SK-MEL-5 (cell line): ENCODE measurements at places on chromosomes 2 and 18. TPM values are rescaled to one million over a fixed set of nuclear protein-coding genes. Genes with fewer than 3 reads are reported as not detected.
A peak's percentile ranks its signal among the peaks of the same experiment; 100 is the strongest.

- no peak for DNase-seq
These were observed 36.4 kb downstream of the PAX8 start for GRCh38 chr2:113242327-113242726.

GRCh38 chr2:15694589-15694986 is 102.9 kb downstream of the DDX1 start:
- DNase-seq: no peak

Gene IL37
- not detected in 2 replicates for total RNA-seq

DNA sequence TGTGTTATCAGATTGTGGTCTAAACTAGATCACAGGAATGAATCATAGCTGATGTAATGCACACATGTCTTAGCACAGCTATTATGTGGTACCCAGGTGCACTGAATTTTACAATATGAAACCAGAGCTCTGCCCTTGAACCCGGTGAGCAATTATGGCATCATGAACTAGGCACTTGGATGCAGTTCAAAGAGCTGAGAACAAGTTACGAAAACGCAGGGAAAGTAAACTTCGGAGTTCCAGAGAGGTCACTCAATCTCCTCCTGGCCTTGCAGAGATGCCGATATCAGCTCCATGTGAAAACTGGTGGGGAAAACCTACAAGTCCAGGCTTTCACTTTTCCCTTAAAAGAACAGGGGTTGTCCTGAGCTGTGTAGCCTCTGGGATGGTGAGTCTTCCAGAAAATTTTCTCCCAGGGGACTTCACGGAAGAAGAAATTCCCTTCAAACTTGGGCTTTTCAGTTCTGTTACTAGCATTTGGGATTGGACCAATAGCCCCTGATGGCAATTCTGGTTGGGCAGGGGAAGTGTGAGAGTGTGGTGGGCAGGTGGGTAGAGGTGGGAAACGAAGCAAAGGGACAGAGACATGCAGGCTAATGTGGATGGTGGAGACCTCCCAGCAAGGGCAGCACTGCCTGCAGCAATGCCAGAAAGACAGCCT is 71.1 kb upstream of the SH3BP4 start:
- no peak for DNase-seq

GRCh38 chr2:235378944-235379343 is 114.9 kb upstream of the AGAP1 start:
- no peak for DNase-seq

DNA sequence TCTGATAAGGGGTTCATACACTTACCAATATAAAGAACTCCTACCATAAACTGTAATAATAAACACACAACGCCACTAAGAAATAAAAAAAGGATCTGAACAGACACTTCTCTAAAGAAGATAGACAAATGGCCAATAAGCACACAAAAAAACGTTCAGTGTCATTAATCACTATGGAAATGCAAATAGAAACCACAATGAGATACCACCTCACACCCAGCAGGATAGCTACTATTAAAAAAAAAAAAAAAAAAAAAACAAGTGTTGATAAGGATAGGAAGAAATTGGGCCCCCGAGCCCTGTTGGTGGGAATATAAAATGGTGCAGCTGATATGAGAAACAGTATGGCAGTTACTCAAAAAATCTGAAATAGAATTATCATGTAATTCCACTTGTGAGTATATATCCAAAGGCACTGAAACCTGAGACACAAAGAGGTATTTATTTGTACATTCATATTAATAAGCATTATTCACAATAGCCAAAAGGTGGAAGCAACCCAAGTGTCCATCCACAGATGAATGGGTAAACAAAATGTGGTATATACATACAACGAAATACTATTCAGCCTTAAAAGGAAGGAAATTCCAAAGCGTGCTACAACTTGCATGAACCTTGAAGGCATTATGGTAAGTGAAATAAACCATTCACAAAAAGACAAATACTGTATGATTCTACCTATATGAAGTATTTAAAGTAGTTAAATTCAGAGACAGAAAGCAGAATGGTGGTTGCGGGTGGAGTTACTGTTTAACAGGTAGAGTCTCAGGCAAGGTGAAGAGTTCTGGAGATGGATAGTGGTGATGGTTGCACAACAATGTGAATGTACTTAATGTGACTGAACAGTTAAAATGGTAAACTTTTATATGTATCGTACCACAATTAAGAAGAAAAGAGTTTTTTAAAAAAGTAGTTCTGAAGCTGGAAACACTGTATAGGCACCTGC is 17.9 kb downstream of the REV1 start:
- DNase-seq: no peak

- DNase-seq: no peak
These were observed 183.0 kb upstream of the HS6ST1 start for GRCh38 chr2:128501700-128502099.

Gene USP40
- total RNA-seq: 36.9 and 38.3 TPM in 2 replicates

DNA sequence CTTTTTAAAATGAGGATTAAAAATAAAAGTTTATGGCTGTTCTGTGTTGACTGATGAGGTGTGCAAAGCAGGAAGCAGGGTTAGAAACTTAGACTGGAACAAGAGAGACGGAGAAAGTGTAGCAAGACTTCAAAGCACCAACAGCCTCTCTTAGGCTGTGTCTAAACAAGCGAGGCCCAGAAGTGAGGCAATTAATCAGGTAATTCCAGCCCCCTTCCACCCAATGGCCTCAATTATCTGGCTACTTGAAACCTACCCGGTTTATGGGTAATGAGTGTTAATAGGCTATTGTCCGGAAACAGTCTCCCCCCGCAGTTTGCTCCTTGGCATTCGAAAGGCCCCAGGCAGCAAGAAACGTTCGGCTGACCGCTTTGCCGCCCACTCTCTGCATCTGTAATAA is 171.7 kb upstream of the MYCN start:
- no peak for DNase-seq

DNA sequence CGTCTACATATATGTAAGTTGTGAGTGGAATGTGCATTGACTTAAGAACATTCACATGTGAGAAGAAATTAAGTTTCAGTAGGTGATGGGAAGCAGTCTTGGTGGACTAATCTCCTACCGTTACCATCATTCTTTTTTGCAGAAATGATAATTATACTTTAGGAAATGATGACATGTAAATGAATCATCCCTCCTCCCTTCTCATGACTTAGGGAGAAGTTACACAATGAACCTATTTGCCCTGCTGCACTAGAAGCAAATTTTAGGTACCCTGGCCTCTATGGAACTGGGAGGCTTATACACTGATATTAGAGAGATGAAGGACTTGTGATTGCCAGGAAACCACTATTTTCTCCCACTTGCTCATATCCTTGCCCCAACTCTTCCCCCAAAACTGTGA is 214.2 kb downstream of the CALCRL start:
- no peak for DNase-seq

DNA sequence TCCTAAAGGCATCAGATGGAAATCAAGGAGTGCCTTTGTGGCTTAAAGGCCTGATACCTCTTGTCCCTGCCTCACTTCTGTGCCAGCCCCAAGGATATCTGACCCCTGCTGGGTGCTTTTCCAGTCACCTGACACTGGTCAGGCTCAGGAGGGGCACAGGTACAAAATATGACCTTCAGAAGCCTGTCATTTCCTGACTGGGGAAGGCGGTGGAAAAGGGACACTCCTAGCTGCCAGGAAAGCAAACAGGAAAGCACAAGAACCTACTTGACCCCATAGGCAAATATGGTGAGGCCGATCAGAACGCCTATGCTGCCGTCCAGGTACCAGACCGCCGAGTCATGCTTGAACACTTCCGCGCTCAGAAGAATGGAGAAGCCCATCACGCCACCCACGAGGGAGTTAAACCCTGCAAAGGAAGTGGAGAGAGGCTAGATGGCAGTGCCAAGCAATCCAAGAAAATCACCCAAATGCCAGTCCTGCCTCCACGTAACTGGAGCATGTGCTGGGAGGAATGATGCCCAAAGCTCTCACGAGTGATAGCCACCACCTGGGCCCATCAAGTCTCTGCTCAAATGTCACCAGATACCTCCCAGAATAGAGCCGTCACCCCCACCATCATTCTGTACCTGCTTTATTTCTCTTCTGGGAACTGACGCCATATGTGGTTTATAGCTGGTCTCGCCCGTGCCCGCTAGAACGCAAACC is 204.0 kb downstream of the MGAT5 start:
- no peak for DNase-seq

DNA sequence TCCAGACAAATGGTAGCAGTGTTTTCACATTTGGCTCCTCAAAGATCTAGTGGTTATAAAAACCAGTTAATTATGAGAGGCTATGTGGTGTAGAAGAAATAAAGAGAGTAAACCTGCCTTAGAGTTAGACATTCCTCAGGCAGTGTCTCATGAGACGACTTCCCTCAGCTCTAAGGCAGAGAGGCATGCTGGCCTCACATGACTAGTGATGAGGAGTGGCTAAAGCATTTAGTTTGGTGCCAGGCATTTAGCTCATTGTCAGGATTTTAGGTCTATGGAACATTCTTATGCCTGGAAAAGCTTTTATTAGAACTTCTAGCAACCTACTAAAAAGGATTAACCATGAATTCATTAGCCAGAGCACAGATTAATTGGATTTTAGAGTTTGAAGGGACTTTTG is 90.3 kb downstream of the RPRM start:
- peak; percentile 3 for DNase-seq

- no peak for DNase-seq
These were observed 247.9 kb upstream of the NT5C1B start for GRCh38 chr2:18837240-18837639.

Gene DSC2
- total RNA-seq: 0.29 and 0.45 TPM in 2 replicates

Gene DUSP2
- total RNA-seq: 0.80 and 1.0 TPM in 2 replicates

- DNase-seq: no peak
These were observed 776.4 kb downstream of the EPHA4 start for GRCh38 chr2:220795705-220796104.

Gene HOXD3
- 4.9 and 5.5 TPM in 2 replicates for total RNA-seq

- no peak for DNase-seq
These were observed 156.4 kb downstream of the PTPRM start for GRCh38 chr18:7723558-7723957.

DNA sequence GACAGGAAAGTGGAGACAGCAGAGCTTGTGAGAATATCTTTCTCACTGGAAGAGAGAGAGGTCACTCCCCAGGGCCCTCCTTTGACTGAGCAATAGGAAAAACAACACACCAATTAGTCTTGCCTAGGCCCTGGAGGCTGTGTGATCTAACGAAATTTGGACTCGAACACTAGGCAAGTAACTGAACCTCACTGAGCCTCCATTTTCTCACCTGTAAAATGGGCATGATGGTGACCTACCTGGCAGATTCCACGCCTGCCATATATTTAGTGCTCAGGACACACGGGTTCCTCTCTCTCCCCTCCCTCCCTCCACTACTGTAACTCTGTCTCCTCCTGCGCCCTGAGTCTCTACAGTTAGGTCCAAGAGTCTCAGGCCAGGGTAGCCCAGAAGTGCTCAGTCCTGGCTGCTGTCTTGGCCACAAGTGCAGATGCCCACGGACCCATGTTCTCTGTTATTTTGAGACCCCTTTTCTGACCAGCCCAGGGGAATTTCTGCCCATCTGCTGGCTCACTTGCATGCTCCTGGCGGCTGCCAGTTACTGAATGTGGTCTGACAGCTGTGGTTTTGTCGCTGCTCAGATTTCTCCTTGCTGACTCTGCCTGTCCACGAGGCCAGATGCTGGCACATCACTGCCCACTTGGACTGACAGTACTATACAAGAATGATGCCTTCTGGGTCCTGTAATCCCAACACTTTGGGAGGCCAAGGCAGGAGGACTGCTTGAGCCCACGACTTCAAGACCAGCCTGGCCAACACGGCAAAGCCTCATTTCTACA is 9.6 kb upstream of the GIGYF2 start:
- no peak for DNase-seq

Gene PLCL1
- total RNA-seq: 0.83 and 0.90 TPM in 2 replicates

Gene VWA3B
- not detected in 2 replicates for total RNA-seq
